ENCODE measurements at places on chromosomes 2 and 18. TPM values are rescaled to one million over a fixed set of nuclear protein-coding genes. Genes with fewer than 3 reads are reported as not detected.

GRCh38 chr2:155377931-155378444, 679.5 kb downstream of the KCNJ3 start:
- no peak for DNase-seq

- DNase-seq, result no peak
Observed at GRCh38 chr2:66565291-66565690, 130.4 kb downstream of the MEIS1 start.

GRCh38 chr2:9668687-9669345, 38.0 kb upstream of the YWHAQ start:
- no peak for DNase-seq

GRCh38 chr2:191190435-191190834, 39.6 kb upstream of the STAT4 start:
- DNase-seq, result no peak

- DNase-seq, result no peak
Observed at GRCh38 chr2:157497638-157498314, 53.9 kb upstream of the CYTIP start.

GRCh38 chr2:27249891-27250651, 12.8 kb downstream of the SLC30A3 start:
- DNase-seq, result peak; percentile 83

GRCh38 chr18:39149211-39149806, 1583.7 kb upstream of the CELF4 start:
- no peak for DNase-seq

DNA sequence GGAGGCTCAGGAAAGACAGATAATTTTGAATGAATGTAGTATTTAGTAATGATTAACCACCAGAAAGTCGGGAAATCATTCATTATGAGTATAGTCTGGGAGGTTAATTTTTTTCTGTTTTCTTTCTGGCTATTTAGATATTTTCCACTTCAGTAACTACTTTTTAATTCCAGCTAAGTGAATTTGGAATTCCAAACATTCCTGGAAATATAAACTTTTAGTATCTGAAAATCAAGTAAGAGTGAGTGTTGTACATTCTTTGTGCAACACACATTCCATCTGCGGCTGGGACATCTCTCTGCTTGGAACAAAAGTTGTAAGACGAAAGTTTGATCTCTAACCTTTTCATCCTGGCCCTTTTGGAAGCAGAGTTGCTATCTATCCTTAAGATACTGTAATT, 275.7 kb upstream of the SPRED2 start:
- DNase-seq, result no peak

GRCh38 chr2:106109675-106110424, 84.3 kb downstream of the UXS1 start:
- DNase-seq, result no peak

DNA sequence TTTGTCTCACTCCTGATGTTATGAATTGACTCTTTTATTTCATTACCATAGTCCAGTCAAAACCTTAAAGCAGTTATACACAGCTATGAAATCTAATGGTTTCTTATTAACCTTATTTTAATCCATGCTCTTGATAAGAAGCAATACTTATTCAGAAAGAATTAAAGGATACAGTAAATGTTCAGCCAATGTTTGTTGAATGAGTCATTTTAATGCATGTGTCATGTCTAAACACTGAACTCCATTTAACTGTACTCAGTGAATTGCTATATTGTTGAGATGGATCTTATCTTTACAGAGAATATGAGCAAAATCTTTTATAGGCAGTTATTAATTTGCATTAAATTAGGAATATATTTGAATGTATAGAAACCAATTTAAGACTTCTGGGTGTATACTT, 135.1 kb upstream of the TFPI start:
- DNase-seq, result no peak

- DNase-seq, result no peak
Observed at GRCh38 chr2:226077031-226077430, 677.5 kb downstream of the NYAP2 start.

DNA sequence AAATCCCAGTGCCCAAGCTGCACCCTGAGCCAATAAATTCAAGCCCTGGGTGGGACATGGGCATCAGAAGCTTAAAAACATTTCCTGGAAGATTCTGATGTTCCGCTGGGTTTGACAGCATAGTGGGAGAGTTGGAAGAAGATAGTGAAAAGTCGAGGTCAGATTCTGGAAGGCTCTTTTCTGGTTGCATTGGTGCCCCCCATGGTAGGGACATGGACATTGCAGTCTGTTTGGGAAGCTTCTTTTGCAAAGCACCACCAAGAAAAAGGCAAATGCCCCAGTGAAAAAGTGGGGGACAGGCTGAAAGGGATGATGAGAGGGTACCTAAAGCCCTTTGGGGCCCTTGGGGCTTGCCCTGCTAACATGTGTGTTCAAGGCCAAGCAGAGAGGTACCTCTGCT, 21.0 kb downstream of the MERTK start:
- DNase-seq, result no peak

DNA sequence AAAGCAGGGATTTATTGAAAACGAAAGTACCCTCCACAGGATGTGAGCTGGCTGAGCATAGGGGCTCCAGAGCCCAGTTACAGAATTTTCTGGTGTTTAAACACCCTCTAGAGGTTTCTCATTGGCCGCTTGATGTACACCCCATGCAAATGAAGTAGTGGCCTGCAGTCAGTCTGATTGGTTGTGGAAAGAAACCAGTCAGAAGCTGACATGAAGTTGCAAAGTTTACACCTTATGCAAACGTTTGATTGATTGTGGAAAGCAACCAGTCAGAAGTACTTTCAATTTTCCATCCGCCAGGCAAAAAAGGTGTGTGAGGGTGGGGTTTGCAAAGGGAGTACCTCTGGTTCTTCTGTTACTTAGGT, 62.3 kb downstream of the VWA3B start:
- DNase-seq, result no peak

- DNase-seq, result no peak
Observed at GRCh38 chr2:64419596-64420165, 34.3 kb upstream of the LGALSL start.

GRCh38 chr2:172434821-172435605, 7.6 kb downstream of the ITGA6 start:
- DNase-seq, result no peak

GRCh38 chr18:58190842-58191530, 147.0 kb downstream of the NEDD4L start:
- DNase-seq, result no peak

FOXI3 gene
- not detected for total RNA-seq

COL5A2 gene
- total RNA-seq, result 25.7 TPM

ZNF514 gene
- total RNA-seq, result 15.8 TPM

SPATA3 gene
- not detected for total RNA-seq

TOGARAM2 gene
- total RNA-seq, result 28.0 TPM

CHAC2 gene
- 2.6 TPM for total RNA-seq

ACADL gene
- total RNA-seq, result 3.4 TPM

CRYGC gene
- total RNA-seq, result not detected

TXNDC2 gene
- not detected for total RNA-seq

DSC2 gene
- total RNA-seq, result 20.5 TPM

PLEKHM3 gene
- total RNA-seq, result 8.9 TPM
